ENCODE measurements at places on chromosomes 1 and 21. TPM values are rescaled to one million over a fixed set of nuclear protein-coding genes. Genes with fewer than 3 reads are reported as not detected.

VSIG8 gene
- total RNA-seq = not detected

PUM1 gene
- 66.1 TPM for total RNA-seq

CDC42 gene
- 137 TPM for total RNA-seq

LPAR3 gene
- total RNA-seq = 16.9 TPM

SPATA6 gene
- 9.8 TPM for total RNA-seq

LAX1 gene
- 0.24 TPM for total RNA-seq

FCGR3A gene
- 23.0 TPM for total RNA-seq

FAM72C gene
- total RNA-seq = not detected

QSOX1 gene
- total RNA-seq = 97.8 TPM

METTL25B gene
- 14.4 TPM for total RNA-seq

DYNLT5 gene
- total RNA-seq = 4.6 TPM

DIRAS3 gene
- 22.9 TPM for total RNA-seq

GRCh38 chr1:62784509-62785365, 805 bp downstream of the ATG4C start:
- DNase-seq = no peak

GRCh38 chr1:220149742-220150141, 55.8 kb downstream of the IARS2 start:
- DNase-seq = no peak

- DNase-seq = no peak
Observed at GRCh38 chr1:219109424-219110018, 64.2 kb upstream of the LYPLAL1 start.

GRCh38 chr21:43609501-43610340, 49.6 kb downstream of the HSF2BP start:
- no peak for DNase-seq

DNA sequence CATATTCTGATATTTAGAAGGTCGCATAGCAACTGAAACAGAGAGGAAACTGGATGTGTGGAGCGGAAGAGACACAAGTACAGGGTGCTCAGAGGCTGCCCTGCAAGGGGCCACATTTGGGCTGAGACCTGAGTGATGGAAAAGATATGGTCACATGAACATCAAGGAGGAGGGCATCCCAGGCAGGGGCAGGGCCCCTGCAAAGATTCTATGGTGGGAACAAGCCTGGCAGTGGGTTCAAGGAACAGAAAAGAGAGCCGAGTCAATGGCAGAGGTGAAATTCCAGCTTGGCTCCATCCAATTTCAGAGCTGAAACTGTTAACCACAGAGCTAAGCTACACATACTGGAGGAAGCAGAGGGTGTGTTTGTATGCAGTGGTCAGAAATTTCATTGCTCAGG, 227.7 kb downstream of the PRDM2 start:
- DNase-seq = no peak

DNA sequence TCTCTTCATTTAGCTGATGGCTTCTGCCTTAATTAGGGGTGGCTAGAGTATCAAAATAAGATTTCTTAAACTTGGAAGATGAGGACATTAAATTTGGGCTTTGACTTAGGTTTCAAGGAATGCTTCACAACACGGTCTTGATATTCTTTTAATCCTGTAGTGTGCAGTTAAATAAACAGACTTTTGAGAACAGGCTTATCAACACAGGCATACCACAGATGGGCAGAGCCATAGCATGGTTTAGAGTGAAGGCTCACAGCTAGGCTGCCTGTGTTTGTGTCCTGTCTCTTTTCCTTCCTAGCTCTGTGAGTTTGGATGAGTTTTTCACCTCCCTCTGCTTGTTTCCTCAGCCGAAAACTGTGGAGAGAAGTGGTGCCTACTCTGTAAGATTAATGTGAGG, 102.3 kb upstream of the IPO9 start:
- DNase-seq = no peak

GRCh38 chr1:206002160-206002559, 1.0 kb downstream of the RAB7B start:
- DNase-seq = no peak

DNA sequence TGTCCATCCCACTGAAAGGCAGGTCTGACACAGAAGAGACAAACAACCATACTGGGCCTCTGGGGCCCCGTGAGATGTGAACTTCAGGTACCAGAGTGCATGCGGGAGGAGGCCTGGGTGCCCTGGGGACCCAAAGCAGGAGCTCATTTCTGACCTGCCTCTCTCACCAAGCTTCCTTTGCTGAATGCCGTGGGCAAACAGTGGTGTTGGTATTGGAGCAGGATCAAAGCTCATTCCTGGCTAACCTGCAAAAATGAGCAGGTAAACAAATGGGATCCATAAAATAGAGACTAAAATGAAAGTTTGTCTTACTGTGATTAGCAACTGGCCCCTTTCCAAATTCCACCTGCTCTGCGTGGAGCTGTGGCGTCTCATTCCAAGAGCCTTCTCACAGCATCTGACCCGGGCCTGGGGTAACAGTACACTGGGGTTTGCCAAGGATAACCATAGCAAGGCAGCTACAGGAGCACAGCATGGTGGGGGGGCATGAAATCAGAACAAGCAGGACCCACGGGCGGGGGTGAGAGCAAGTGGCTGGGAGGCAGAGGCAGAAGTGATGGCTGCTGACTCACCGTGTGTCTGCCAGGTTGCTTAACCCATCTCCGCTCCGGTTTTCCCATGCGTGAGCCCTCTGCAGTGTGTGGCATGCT, 103.6 kb downstream of the KIF26B start:
- no peak for DNase-seq

DNA sequence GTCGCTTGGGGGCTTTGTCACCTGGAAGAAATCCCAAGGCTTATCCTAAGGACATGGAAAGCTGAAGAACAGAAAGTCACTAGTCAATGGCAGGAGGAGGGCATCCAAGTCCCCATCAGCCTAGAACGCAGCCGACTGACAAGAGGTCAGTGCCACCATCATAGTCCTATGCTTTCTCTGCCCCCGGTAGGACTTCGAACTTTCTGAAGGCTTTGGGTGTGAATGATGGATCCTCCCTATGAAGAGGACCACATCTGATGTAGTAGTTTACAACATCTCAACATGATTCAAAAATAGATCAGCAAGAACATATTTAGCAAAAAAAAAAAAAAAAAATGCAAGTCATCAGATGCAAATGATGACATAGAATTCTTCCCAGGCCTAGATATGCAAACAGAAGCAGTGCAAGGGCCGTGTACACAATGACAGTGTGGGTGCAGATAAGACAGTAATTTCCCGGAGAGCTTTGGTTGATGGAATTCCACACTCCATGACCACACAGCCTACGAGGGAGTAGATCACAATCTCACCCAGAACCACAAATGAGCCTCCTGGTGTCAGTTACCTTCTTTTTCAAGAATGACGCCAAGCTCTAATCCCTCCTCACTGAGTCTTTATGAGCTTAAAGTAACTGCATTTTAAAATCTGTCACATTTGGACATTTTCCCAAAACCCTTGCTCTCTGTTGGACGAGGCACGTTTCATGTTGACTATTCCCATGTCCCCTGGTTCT, 88.2 kb downstream of the PSMG1 start:
- no peak for DNase-seq

DNA sequence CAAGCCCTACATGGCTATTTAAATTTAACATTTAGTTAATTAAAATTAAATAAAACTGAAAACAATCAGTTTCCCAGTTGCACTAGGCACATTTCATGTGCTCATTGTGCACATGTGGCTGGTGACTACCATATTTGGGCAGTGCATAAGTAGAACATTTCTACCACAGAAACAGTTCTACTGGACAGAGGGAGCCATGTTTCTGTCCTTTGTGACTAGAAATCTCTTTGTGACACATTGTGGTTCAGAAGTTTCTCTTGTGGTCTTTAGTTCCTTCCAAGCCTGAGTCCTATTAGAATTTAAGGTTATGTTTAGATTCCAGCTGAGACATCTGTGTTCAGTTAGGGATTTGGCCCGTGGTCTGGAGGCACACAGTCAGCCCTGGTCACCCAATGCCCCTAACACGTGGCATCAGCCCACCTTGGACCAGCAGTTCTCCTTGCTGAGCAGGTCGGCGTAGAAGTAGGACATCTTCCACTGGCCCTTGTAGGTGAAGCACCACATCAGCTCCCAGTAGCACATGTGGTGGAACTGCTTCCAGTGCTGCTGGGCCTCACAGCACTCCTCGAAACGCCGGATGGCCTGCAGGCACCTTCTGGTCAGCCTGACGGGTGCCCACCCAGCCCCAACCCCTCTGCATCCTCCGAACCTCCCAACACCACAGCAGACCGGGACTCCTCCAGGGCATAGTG, 29.1 kb downstream of the TTC39A start:
- no peak for DNase-seq

DNA sequence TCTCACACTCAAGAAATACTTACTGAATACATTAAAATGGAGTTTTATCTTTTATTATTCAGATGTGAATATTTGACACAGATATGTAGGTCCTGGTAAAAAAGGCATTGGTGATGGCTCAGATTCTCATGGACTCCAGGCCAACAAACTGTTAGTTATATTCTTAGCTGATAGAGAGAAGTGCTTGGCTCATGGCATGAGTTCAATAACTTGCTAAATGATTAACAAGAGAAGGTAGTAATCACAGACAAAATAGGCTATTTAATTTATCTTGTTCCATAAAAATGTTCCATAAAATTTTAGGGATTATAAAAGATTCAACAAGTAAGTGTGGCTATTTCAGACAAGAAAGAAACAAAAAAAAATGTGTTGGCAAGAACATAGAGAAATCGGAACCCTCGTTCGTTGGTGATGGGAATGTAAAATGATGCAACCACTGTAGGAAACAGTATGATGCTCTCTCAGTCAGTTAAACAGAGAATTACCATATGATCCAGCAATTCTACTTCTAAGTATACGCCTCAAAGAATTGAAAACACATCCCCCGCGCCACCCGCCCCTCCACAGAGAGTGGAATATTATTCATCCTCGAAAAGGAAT, 737.8 kb upstream of the ADAMTS5 start:
- DNase-seq = no peak

GRCh38 chr1:41041614-41042270, 20.2 kb upstream of the SLFNL1 start:
- DNase-seq = no peak

DNA sequence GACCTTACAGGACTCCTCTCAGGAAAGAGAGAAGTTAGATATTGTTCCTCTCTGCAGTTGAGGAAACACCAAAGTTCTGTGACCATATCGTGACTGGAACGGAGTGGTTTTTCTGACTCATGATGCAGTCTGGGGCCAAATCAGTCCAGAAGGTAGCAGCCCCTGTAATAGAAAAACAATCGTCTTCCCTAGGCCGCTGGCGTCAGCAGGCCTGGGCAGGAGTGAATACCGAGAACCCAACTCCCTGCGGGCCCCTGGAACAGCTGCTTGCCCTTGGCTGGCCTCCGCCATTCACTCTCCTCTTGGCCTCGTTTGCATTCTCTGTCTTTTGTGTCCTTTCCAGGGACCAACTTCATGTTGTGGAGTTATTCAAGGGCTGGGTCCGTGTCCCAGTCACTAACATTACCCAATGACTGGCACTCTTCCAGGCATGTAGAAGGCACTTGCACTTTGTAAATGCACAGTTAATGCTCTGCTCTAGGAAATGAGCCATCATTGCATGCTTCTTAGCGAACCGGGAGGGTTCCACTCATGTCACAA, 10.9 kb upstream of the CD101 start:
- peak; percentile 90 for DNase-seq

- no peak for DNase-seq
Observed at GRCh38 chr1:8017495-8018197, 8.5 kb downstream of the ERRFI1 start.

GRCh38 chr1:161439280-161440232, 65.7 kb upstream of the FCGR2A start:
- DNase-seq = no peak

- DNase-seq = no peak
Observed at GRCh38 chr1:25113086-25113485, 119.2 kb downstream of the SYF2 start.

DNA sequence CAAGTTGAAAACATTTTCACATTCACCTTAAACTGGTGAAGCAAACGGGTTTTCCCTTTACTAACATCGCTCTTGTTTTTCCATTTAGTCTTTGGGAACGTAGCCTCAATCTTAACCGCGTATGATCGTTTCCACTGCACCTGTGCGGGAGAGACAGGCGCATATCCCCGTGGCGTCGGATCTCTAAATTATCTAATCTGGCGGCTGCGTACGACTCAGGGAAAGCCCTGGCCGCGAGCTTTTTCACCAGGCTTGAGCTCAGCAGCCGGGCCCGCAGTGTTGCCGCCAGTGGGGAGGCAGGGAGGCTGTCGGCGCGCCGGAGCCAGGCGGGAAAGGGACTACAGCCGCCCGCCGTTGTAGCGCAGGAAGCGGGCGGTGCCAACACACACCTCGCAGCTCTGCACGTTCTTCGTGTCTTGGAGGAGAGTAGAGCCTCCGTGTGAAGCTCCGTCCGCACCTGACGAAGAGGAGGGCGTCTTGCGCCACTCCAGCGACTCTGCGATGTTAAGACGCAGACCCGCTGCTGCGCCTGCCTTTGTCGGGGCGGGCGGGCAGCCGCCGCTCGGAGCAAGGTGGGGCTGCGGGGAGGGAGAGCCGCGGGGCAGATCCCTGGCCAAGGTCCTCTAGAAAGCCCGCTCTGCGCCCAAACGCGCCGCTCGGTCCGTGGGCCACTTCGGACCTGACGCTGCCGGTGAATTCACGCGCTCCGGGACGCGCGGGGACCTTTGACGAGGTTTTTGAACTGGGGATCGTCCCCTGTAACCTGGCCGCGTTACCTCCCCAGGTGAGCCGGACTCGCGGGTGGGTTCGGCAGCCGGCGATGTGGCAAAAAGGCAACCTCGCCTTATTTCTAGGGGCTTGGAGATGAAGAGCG, 18.5 kb upstream of the TBX15 start:
- DNase-seq = no peak

DNA sequence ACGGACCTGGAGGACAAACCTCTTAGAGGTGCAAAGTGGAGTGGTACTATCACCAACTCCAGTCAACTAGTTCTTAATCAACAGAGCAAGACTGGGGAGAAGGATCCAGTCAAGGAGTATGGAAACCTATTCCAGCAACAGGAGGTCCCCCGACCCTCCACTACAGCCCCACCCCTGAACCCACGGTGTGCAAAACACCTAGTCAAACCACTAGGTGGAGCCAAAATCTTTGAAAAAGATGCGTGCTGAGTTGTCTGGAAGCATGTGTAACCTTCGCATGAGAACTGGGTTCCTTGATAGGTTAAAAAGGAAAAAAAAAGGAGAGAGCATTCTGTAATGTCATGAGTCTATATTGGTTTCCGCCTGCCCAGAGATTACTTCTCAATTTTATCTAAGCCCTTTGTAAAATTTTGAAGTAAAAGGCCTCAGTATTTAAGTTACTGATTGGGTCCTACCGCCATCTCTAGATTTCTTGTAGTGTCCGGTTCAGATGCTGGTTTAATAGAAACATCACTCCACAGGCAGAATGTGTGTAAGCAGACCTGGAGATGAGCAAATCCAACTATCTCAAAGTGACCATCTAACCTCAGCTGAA, 81.9 kb upstream of the HAO2 start:
- no peak for DNase-seq

- no peak for DNase-seq
Observed at GRCh38 chr1:169928438-169929209, 34.9 kb upstream of the SCYL3 start.

GRCh38 chr1:243793298-243793697, 56.7 kb downstream of the AKT3 start:
- no peak for DNase-seq

GRCh38 chr1:5722635-5723164, 269.5 kb downstream of the NPHP4 start:
- no peak for DNase-seq

- no peak for DNase-seq
Observed at GRCh38 chr1:62832276-62832675, 48.3 kb downstream of the ATG4C start.

GRCh38 chr1:147569587-147570241, 28.4 kb downstream of the BCL9 start:
- DNase-seq = no peak

GRCh38 chr1:33387625-33388024, 43.3 kb downstream of the PHC2 start:
- no peak for DNase-seq

GRCh38 chr21:36540700-36541099, 60.8 kb upstream of the CLDN14 start:
- no peak for DNase-seq
